NCI-H82 (cell line): ENCODE measurements at places on chromosomes 12 and 14.
A peak's percentile ranks its signal among the peaks of the same experiment; 100 is the strongest.

GRCh38 chr12:42707312-42708226, 118.0 kb upstream of the PRICKLE1 start:
- DNase-seq: no peak

DNA sequence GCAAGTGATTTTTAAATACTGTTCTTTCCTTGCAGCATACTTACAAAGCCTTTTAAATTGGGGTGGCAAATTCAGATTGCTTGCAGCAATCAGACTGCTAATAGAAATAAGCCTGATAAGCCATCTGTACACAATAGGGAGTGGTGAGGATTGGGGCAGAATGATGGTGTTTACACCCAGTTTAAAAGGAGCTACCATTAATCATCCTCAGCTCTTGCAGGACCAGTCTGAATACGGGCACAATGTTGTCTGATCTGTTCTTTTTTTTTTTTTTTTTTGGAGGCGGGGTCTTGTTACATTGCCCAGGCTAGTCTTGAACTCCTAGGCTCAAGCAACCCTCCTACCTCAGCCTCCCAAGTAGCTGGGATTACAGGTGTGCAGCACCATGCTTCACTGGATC, 50.1 kb upstream of the REP15 start:
- no peak for DNase-seq

GRCh38 chr12:53781228-53781801, 29.5 kb upstream of the CISTR start:
- peak; percentile 69 for DNase-seq

GRCh38 chr12:7787574-7788293, 1.5 kb upstream of the NANOG start:
- DNase-seq: no peak

DNA sequence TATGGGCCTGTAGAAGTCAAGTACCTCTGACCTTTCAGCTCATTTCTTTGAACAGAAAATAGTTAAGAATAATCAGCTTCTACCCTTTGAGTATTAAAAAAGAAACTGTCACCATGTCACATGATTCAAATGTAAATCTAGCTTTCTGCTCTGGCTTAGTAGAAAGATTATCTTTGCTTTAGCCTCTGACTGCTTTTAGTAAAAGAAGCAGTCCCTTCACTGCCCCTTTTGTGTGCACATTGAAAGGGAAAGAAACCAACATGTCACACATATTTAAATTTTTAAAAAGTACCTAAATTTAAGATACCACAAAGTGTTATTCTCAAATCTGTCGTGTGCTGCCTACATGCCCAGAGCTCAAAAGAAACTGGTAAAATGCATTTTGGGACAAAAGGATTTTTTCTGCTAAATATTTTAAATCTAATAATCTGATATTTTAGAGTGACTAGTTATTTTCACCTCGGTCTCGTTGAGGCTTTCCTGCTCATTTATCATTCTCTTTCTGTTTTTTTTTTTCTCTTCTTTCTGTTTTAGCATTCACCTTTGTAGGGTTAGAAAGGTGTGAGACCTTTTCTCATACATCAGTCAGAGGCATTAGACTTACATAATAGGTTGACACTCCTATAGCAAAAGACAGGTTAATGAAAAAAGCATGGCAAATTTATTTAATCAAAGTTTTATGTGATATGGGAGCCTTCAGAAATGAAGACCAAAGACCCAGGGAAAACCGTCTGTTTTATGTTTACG, 41.3 kb downstream of the SLC16A7 start:
- peak; percentile 19 for DNase-seq

GRCh38 chr12:116361414-116362223, 84.1 kb upstream of the MED13L start:
- no peak for DNase-seq

- DNase-seq: no peak
These were observed 12.4 kb downstream of the CALM1 start for GRCh38 chr14:90409209-90409730.

DNA sequence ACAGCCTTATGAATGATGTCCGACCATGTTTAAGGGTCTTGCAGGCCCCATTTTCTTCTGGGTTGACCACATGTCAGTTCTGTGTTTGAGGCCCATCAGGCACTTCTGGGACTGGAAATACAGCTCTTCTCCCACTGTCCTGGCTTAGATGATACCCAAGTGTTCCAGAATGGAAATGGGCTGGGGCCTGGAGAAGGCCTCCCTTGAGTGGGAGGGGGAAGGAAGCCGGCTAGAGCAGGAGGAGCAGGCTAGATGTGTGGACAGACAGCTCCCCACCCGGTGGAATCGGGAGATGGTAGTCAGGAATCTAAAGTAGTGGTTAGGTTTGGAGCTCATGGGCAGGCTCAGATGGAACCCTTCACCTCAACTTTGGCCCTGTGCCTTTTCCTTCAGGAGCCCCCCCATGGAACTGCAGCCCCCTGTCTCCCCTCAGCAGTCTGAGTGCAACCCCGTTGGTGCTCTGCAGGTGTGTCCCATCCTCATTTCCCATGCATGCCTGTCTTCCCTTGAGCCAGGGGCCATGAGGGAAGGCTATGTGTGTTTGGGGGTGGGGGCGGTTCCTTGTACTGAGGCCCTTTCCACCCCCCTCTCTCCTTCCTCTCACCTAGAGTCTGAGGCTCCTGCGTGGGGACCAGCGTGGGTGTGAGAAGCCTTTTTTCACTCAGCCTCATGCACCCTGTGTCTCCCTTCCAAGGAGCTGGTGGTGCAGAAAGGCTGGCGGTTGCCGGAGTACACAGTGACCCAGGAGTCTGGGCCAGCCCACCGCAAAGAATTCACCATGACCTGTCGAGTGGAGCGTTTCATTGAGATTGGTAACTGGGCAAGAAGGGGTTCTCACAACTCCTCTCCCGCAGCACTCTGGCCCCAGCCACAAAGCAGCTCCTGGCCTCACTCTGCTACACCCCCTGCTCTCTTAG, 3.0 kb downstream of the NPFF start:
- DNase-seq: no peak

GRCh38 chr12:31444736-31445135, 118.8 kb upstream of the SINHCAF start:
- no peak for DNase-seq

DNA sequence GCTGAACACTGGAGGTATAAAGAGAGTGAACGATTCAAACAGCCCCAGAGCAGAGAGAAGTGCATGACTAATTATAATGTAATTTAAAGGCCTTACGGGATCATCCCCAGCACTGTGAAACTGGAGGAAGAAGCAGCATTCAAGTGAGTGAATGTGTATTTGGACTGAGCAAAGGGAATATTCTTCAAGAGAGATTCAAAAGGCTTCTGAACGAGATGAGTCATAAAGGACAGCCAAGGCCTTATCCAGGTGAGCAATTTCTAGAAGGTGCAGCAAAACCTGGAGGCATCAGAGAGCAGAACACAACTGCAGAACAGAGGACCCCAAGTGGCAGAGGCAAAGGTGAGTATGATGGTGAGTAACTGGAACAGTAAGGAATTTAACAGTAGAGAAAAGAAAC, 127.2 kb downstream of the BCAT1 start:
- DNase-seq: no peak

GRCh38 chr12:57547288-57548012, 458 bp upstream of the DCTN2 start:
- no peak for DNase-seq

DNA sequence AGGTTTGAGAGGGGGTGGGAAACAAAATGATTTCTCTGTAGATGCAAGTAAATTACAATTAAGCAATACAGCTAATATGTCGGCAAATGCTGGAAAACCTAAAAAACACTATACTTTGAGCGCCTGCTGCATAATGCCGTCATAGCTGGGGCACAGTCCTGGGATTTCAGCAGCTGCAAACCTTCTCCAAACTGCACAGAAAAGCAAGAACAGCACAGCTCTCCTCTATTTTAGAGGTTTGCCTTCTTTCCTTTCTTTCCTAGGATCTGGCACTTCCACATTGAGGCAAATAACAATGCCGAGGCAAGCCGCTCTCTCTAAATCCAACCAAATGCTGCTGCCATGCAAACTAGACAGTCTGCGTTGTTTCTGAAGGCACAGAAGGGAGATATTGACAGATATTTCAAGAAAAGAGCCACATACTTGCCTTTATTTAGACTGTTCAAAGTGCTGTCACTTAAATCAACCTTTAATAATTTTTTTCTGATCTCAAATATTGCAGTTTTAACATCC, 287.1 kb upstream of the G2E3 start:
- peak; percentile 0 for DNase-seq

GRCh38 chr12:49358483-49359141, 8.7 kb upstream of the SPATS2 start:
- peak; percentile 91 for DNase-seq

DNA sequence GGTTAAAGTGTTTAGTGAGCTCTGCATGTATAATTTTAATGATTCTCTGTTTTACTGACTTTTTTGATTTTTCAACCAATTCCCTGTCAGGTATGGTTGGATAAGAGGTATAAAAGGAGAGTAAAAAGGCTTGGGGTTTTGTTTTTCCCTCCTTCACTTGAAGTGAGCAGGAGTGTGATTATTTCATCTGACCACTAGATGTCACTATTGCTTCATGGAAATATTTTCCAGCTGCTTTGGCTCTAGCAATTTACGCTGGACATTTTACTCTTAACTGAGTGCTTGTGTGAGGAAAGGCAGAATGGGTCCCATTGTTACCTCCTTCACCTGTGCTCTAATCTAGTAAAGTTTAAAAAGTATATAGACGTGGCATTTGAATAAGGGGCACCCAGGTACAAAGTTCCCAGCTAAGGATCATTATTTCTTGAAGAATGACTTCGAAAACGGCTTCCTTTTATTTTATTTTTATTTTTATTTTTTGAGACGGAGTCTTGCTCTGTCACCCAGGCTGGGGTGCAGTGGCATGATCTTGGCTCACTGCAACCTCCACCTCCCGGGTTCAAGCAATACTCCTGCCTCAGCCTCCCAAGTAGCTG, 66.5 kb downstream of the TBC1D30 start:
- peak; percentile 79 for DNase-seq

DNA sequence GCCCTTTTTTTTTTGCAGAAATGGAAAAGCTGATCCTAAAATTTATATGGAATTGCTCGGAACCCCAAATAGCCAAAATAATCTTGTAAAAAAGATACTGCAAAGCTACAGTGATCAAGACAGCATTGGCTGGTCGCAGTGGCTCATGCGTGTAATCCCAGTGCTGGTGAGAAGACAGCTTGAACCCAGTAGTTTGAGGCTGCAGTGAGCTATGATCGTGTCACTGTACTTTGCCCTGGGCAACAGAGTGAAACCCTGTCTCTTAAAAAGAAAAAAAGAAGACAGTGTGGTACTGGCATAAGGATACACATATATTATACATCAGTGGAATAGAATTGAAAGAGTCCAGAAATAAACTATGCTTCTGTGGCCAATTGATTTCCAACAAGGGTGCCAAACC, 5.4 kb downstream of the ITGB7 start:
- DNase-seq: no peak

- DNase-seq: no peak
These were observed 505.9 kb downstream of the SLC16A7 start for GRCh38 chr12:60101715-60102114.

GRCh38 chr12:116406529-116406928, 129.0 kb upstream of the MED13L start:
- peak; percentile 12 for DNase-seq
